ENCODE measurements at places on chromosomes 12 and 14. TPM values are rescaled to one million over a fixed set of nuclear protein-coding genes. Genes with fewer than 3 reads are reported as not detected.

GRCh38 chr14:45145214-45145613 lies 9.5 kb downstream of the FANCM start:
- H3K27ac ChIP-seq: no peak overlapping the region
- H3K4me3 ChIP-seq: no peak overlapping the region
- H3K36me3 ChIP-seq: peaks cover 8% of the 10 kb centered on the region
- no peaks in the 10 kb centered on the region for H3K27me3 ChIP-seq
- no peak for DNase-seq

DNA sequence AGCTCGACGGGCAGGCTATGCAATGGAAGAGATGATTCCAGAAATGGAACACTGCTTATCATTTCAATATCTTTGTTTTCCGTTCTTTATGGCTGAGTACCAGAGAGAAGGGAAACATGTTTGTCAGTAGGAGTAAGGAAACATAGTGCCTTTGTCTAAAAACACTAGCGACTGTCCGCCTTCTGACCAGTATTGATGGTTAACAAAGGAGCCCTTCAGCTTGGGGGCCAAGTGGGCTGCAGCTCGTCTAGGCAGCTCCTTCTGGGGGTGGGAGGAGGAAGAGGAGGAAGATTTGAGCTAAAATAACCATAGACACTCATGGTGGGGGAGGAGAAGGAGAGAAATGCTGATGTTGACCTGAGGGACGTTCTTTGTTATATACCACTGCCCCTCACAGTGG lies 15.0 kb downstream of the COQ5 start:
- peaks cover 25% of the 10 kb centered on the region for H3K36me3 ChIP-seq
- DNase-seq: no peak
- H3K27ac ChIP-seq: no peak overlapping the region
- no peak overlapping the region for H3K4me3 ChIP-seq

GRCh38 chr12:3278681-3279414 lies 201.7 kb downstream of the TSPAN9 start:
- DNase-seq: no peak
- H3K36me3 ChIP-seq: peaks cover 8% of the 10 kb centered on the region
- H3K4me1 ChIP-seq: peaks cover 2% of the 10 kb centered on the region
- no peak overlapping the region for H3K4me3 ChIP-seq
- no peaks in the 10 kb centered on the region for H3K27me3 ChIP-seq

DNA sequence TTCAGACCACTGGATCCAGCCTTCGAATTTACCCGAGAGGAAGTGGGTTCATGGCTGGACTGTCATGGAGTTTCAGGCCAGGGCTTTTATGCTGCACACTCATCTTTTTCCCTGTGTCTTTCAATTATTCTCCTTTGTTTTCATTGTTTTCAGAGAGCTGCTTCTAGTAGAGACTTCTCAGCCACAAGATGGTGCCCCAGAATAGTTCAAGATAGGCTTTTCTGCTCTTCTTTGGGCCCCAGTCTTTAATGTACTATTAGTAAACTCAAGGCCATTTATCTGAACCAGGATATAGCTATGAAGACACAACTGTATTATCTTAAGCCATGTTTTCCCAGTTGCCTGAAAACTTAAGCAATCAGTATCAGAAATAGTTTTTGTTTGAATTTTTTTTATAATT lies 30.4 kb upstream of the PSMA6 start:
- H3K36me3 ChIP-seq: peaks cover 13% of the 10 kb centered on the region
- H3K27ac ChIP-seq: no peak overlapping the region
- H3K27me3 ChIP-seq: no peaks in the 10 kb centered on the region
- no peak for DNase-seq

- no peak overlapping the region for H3K27ac ChIP-seq
- H3K4me1 ChIP-seq: no peaks in the 10 kb centered on the region
- no peak overlapping the region for H3K4me3 ChIP-seq
These were observed 82.4 kb upstream of the MYF6 start for GRCh38 chr12:80625051-80625450.

Gene DENND5B
- 27.7 TPM for total RNA-seq

DNA sequence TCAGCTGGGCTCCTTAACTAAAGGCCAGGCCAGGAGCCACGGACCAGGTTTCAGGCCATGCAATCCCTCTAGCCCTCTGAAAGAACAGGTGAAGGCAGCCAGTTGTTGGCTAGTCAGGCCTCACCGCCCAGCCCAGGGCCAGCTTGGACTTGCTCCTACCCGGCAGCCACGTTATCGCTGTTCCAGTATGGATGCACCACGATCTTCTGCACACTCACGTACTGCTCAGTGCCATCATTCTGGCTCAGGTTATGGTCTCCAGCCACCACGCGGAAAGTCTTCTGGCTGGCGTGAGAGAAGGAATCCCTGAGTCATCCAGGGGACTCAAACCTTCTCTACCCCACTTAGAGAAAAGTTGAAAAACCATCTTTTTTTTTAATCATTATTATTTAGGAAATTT lies 4.1 kb downstream of the CELA1 start:
- no peak overlapping the region for H3K4me3 ChIP-seq
- no peaks in the 10 kb centered on the region for H3K36me3 ChIP-seq

All from mesothelial cell of epicardium (in vitro differentiated cells).